ENCODE measurements at places on chromosomes 7 and 10.
A peak's percentile ranks its signal among the peaks of the same experiment; 100 is the strongest.

GRCh38 chr7:121610243-121610642 is 214.1 kb upstream of the FAM3C start:
- peak; percentile 79 for DNase-seq

- no peak for DNase-seq
Observed at GRCh38 chr10:76695069-76695468, 942.5 kb downstream of the KCNMA1 start.

DNA sequence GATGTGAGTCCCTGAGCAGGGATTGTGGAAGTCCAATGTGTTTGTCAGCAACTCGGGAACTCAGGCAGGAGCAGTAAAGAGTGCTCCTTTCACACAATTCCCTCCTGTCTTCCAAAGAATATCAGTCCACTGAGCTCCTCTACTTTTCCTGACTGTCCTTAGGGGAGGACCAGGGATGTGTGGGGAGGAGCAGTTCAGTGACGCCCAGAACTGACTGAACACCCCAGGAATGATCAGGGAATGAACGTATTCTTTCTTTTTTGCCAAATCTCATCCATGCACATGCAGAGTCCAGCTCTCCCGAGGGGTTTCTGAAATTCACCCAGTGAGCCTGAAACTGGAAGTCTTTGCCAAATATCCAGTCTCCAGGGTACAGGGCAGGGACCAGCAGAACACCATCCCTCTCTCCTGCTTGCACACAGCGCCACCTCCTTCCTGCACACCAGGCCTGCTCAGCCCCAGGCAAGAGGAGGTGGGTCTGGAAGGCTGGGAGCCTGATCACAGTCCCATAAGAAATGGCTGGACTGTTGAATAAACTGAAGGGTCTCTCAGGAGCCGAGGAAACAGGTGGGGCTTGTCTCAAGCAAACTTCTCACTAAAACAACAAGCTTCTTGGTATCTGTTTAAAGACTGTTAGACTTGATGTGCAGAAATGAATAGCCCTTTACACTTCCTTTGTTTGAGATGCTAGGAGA is 294.7 kb downstream of the C7orf25 start:
- DNase-seq: no peak

- DNase-seq: no peak
Observed at GRCh38 chr7:52362521-52362920, 672.9 kb upstream of the POM121L12 start.

DNA sequence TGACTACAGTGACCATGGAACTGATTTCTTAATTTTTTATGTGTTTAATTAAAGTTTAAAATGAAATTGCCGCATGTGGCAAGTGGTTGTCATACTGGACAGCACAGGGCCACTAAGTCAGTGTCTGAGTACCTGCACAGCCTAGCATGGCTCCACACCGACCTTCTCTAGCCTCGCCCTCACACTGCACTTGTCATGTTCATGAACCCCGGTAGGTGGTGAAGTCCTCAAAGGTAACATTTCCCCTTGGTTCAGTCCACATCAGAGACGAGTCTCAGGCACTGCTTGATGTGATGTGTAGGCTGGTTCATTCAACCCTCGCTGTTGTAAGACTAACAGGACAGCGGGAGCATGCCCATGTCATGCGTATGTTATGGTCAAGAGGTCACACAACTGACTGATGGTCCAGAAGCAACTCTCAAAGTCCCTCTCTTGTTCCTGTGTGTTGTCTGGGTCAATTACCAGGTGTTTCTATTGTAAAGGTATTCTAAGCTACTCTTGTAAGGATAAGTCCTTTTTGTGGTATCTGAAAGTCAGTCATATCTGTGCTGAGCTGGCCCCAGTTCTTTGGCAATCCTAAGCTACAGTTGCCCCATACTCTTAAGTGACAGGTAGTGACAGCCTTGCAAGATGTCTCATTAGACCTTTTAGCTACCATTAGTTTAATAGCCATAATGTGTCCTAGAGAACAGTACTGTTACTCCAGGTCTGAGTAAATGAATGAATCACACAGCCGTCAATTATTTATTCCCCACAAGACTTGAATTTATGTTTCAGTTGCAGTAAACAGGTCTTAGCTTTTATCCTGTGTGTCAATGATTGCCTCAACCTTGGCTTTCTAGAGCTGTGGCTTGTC is 32.9 kb upstream of the ZC3HAV1L start:
- DNase-seq: no peak

DNA sequence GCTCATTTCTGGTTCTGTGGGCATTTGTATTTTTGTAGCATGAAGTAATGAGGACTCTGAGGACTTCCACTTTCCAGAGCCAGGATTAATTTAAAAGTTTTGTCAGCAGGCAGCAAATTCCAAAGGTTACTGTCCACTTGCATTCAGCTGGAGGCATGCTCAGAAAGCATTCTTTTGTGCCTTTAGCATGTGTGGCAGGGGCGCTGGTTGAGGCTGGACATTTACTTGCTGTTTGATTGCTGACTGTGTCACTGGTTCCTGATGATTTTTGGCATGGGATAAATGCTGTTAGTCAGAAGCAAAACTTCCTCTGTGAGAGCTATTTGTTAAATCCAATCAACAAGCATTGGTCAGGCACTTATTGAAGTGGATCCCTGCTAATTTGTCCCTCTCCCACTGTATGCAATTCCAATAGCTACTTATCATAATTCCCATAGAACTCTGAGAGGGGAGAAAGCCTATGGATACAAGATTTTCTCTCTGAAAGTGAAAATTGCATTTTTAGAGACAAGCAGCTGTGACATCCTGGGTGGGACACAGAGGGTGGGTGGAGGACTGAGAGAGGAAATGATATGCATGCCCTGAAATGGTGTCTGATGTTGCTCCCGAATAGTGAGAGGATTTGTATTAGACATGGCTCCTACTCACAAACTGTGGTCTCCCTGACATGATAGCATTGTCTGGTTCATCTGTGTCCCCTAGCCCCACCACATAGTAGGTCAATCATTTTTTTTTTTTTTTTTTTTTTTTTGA is 161.2 kb upstream of the WDR11 start:
- no peak for DNase-seq

- DNase-seq: no peak
Observed at GRCh38 chr7:156448918-156449317, 191.7 kb upstream of the RNF32 start.

GRCh38 chr10:17506390-17506789 is 52.0 kb upstream of the ST8SIA6 start:
- no peak for DNase-seq

DNA sequence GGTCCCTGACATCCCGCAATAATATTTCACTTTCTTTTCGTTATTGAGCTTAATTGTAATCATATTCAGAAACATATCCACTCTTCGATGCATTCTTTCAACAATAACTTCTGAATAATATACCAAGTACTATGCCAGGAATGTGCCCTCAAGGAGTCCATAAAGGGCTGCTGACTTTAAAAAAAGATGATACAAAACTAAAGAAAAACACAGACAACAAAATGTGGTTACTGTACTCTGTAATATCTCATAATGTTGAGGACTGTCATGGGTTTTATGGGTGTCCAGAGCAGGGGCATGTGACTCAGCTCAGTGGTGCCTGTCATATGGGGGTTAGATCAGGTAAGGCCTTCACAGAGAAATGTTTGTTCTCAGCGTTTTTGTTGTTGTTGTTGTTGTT is 73.7 kb downstream of the ARL4A start:
- DNase-seq: no peak

DNA sequence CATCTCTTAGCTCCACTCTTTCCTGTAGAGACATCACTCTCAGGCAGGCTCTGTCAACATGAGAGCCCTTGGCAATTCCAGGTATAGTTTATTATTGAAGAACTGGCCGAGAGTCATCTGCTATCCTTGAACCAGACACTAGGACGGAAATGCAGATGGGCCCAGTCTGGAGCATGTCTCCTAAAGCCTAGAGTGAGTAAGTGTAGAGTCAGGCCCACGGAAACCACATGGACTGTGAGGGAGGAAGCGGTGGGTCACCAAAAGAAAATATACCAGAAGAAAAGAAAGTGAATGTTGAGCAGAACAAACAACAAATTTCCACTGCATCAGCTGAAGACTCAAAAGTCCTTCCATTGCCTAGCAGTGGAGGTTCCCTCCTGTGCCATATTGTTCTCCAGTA is 15.7 kb upstream of the RELN start:
- DNase-seq: no peak

Measured in NCI-H524 (cell line).